Suppressor macrophage treated with lipopolysaccharide for 1 hour (primary cell): ENCODE measurements at places on chromosomes 13 and 19.

- DNase-seq = no peak
Measured at GRCh38 chr13:28429096-28429495, 65.8 kb downstream of the FLT1 start.

- DNase-seq = no peak
Measured at GRCh38 chr13:100523411-100523810, 65.2 kb downstream of the GGACT start.

DNA sequence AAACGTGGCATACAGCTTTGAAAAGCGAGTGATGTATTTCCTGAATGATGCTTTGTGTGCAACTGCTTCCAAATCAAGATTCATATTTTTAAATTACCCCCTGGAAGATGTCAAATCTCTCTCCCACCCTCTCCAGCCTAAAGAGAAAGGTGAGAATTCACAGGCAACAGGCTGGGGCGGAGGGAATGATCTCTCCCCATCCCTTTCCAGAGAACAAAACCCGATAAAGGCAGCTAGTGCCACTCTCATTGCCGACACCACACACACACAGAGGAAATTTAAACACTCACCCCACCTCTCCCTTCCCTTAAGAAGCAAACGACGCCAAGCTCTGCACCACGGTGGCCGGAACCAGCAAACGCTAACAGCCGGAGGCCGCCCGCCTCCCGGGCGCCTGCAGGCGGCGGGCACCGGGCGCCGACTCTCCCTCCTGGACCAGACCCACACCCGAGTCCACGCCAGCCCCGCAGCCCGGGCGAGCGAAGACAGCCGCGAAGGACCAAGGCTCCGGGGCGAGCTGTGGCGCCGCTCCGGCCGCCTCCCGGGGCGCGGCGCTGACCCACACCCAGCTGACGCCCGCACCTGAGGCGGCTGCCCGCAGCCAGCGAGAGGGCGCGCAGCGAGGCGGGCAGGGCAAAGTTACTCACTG lies 477 bp downstream of the LNX2 start:
- DNase-seq = peak; percentile 79

- DNase-seq = no peak
Measured at GRCh38 chr13:25930653-25931052, 121.2 kb downstream of the SHISA2 start.

- peak; percentile 62 for DNase-seq
Measured at GRCh38 chr19:10238172-10238783, 7.1 kb upstream of the S1PR2 start.

DNA sequence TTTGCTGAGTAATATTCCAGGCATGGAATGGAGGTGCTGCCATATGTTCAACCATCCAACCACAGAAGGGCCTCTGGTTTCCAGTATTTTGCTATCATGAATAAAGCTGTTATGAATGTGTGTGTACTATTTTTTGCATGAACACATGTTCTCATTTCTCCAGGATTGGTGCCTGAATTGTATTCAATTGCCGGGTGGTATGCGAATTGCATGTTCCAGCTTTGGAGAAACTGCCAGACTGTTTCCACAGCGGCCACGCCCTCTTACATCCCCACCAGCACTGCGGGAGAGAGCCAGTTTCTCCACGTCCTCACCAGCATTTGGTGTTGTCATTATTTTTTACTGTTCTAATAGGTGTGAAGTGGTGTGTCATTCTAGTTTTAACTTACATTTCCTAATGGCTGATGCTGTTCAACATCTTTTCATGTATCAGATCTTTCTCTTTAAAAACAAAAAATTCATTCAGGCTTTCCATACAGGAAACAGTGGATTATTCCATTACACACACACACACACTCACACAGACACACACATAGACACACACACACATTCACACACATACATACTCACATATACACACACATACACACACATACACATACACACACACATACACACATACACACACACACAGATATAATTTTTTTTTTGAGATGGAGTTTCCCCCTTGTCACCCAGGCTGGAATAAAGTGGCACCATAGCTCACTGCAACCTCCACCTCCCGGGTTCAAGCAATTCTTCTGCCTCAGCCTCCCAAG lies 154.1 kb downstream of the PTPRS start:
- no peak for DNase-seq

- peak; percentile 46 for DNase-seq
Measured at GRCh38 chr19:4896372-4896771, 6.3 kb downstream of the ARRDC5 start.

GRCh38 chr19:384799-385169 lies 24.2 kb downstream of the C2CD4C start:
- DNase-seq = no peak

DNA sequence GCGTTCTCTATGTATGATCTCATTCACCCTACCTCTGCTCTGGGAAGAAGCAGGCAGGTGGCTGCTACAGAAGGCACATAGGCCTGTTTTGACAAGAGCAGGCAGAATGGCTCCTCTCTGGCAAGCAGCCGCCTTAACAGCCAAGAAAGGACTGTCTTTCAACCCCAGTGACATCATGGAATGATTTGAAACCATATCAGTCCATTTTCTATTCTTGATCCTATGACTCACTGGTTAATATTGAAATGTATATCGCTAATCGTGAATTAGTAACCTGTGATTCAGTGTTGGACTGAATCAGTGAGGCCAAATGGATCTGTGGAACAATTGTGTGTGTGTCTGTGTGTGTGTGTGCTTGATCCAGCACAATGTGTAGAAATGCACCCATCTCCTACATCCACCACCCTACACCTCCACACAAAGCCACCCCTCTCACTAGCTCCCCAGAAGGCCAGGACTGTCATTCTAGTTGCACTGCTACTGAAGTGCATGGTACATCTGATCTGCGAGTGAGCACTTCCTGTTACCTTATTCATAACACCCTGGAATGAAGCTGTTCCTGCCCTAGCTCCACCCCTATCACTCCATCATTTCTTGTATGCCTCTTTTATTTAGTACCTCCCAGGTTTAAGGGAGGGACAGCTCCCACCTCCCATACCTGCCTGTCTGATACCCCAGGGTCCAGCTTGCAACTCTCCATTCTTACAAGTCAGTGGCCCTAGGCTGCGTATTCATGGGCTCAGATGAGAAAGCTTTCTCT lies 460.0 kb downstream of the FOXO1 start:
- no peak for DNase-seq

- DNase-seq = no peak
Measured at GRCh38 chr19:289651-290371, 1.4 kb downstream of the PLPP2 start.

DNA sequence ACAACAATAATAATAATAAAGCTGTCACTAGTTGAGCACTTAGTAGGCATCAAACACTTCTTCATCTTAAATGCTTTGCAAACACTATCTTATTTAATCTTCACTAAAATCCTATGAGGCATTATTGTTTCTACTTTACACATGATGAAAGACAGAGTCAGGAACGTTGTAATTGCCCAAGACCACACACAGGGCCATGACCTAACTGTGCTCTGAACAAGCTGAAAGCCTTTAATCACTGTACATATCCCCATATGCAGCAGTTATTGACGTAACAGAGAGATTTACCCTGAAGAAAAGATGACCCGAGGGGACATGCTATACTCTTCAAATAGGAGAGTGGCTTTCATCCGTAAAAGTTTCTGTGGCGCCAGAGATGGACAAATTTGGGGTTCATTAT lies 53.0 kb downstream of the SACS start:
- DNase-seq = no peak

DNA sequence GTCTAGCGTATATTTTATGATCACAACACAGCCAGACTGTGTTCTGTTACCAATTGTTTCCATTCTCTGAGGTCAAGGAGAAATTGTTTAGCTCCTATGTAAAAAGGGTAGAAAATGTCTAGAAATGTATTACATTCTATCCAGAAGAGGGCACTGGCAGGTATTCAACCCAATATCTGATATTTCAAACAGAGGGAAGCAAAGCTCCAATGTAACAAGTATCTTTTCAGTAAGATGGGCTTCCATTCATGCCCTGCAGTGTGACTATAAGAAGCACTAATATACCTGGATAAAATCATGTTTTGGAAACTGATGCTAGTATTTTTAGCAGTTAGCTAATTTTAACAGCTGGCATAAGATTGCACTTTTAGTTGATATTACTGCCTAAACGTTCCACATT lies 312.7 kb downstream of the FGF14 start:
- DNase-seq = no peak

- DNase-seq = no peak
Measured at GRCh38 chr19:1884291-1884718, 991 bp downstream of the ABHD17A start.
